ENCODE measurements at places on chromosomes 5 and 9.

GRCh38 chr5:83145241-83145640 lies 67.9 kb downstream of the XRCC4 start:
- no peak for DNase-seq

- DNase-seq: no peak
These were observed 31.2 kb upstream of the LAMC3 start for GRCh38 chr9:130977811-130978221.

GRCh38 chr9:15349892-15350761 lies 43.1 kb upstream of the TTC39B start:
- no peak for DNase-seq

- no peak for DNase-seq
These were observed 86.5 kb downstream of the CEMIP2 start for GRCh38 chr9:71681708-71682272.

GRCh38 chr9:113184539-113184938 lies 33.7 kb downstream of the SLC31A2 start:
- DNase-seq: no peak

DNA sequence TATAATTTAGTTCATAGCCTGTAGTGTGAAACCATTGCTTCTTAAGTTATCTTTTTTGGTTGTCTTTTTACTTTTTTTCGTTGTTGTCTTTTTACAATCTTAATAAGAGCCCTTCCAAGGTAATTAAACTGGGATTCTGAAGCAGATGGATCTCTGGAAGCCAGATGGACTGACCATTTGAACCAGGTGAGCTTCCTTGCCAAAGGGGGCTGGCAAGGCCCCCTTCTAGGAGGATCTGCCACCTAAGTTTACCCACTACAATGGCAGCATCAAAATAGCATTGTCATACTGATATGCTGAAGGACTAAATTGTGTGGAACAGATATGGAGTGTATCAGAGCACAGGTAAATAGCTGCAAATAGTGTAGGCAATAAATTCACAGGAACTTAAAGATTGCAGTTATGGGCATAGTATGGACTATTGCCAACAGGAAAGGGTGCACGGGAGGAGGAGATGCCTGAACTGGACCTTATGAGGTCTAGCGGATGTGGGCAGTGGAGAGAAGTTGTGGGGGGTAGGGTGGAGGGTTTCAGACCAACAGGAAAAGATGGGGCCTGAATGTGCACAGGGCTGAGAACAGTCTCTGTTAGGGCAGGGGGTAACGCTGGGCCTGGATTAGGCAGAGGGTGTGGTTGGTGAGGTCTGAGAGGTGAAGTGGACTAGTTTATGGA lies 61.5 kb upstream of the CTXN3 start:
- no peak for DNase-seq

- no peak for DNase-seq
These were observed 20.6 kb downstream of the PGGT1B start for GRCh38 chr5:115241881-115242642.

GRCh38 chr9:99626426-99626825 lies 195.3 kb upstream of the NR4A3 start:
- DNase-seq: no peak

DNA sequence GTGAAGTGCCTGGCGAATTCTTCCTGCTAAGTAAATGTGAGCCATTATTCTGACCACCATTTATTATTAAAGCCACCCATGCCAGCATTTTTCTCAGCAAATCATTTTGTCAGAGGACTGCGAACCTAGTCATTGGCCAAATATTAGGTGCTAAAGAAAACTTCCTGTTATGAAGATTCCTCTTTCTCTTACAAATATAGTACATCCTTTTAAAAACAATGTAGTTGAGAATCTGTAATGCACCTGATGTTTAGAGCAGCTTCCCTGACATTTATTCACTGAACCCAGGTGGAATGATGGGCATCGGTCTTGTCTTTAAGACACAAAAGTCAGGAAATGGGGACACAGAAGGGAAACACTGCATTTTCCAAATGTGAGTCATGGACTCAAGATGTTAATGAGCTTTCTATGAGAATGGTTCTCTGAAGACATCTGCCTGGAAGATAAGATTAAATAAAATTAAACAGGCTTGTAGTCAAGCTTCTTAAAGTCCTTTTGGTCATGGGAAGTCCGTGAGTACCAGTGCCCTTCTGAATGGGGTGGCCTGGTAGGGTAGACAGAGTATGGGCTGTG lies 290.6 kb downstream of the FBXL7 start:
- DNase-seq: no peak

DNA sequence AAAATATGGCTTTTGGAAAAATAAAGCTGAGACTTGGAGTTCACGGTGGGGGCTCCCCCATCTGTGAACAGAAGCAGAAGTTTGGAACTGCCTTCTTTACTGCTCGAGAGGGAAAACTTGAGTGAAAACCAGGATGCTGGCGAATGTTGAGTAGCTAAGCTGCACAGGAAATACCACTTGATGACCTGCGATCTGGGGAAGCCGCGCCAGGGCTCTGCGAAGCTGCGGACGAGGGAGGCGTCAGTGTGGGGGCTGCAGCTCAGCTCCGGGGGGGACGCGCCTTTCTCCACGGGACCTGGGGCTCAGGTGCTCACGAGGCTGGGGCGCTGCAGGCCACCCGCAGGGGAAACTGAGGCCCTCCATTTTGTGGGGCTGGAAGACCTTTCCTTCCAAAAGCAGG lies 62.3 kb downstream of the TENT4A start:
- no peak for DNase-seq

GRCh38 chr9:87069690-87070089 lies 122.4 kb upstream of the GAS1 start:
- DNase-seq: no peak

- DNase-seq: no peak
These were observed 408.4 kb downstream of the SPOCK1 start for GRCh38 chr5:137090721-137091120.

DNA sequence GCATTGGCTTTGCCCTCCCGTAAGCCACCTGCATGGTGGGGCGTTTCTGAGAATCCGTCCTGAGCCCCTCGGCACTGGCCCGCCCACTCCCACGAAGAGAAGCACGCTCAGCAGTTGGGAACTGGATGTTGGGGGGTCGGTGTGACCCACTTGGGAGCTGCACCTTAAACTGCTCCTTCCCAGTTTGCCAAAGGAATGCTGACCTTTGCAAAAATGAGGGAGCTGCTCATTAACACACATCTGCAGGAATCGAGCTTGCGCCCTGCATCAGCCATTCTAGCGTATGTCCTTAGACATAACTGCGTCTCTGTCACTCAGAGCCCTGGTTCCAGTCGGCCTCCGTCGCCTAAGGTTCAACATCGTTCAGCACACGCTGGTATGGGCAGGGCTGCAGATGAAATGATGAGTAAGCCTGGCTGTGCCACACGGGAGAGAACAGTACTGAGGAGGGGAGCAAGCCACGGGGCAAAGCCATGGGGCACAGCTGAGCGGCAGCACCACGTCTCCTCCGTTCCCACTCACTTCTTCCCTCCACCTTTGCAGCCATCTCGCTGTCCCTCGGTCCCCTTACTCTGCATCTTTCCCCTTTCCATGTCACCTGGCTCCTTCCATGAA lies 28.8 kb upstream of the NCS1 start:
- no peak for DNase-seq

DNA sequence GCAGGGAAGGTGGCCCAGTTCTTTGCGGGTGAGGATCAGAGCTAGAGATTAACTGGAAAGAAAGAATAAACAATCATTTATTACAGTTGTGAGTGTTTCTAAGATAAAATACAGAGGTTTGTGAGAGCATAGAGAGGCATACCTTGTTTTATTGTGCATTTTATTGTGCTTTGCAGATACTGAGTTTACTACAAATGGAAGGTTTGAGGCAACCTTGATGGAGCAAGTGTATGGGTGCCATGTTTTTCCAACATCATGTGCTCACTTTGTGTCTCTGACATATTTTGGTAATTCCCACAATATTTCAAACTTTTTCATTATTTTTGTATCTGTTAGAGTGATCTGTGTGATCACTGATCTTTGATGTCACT lies 715 bp upstream of the C5orf34 start:
- DNase-seq: no peak
